Kidney (tissue), 22 donors: ENCODE measurements at places on chromosomes 2 and 18.

DNA sequence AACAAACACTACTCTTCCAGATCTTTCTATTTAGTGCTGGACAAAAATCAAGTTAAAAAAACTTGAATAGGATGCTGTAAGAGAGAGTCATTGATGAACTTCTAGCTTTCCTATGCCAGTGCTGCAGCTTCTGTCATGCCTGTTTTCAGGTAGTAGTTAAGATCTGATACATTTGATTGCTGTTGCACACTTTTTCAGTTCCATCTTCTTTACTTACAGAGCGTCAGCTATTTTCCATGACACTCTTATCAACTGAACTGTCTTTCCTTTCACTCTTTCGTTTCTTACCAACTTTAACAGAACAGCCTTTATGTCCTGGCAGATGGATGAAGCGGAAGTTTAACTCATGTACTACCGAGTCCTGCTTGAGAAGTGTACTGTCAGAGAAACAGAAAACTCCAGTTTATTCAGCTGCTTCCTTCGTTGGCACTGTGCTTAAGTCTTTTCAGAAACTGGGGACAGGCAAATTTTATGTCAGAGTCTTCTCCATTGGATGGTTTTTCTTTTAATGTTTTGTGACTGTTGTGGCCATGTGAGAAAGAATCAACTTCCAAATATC is 145.9 kb upstream of the KLHL14 start:
- H3K36me3 ChIP-seq, result no peaks in the 10 kb centered on the region
- H3K27me3 ChIP-seq, result no peaks in the 10 kb centered on the region
- no peaks in the 10 kb centered on the region for H3K4me1 ChIP-seq
- H3K27ac ChIP-seq, result no peak overlapping the region
- DNase-seq, result no peak

GRCh38 chr2:168002021-168002553 is 245.3 kb downstream of the STK39 start:
- no peak for DNase-seq
- no peak overlapping the region for H3K27ac ChIP-seq
- H3K4me1 ChIP-seq, result no peaks in the 10 kb centered on the region
- H3K36me3 ChIP-seq, result no peaks in the 10 kb centered on the region
- H3K27me3 ChIP-seq, result no peaks in the 10 kb centered on the region

DNA sequence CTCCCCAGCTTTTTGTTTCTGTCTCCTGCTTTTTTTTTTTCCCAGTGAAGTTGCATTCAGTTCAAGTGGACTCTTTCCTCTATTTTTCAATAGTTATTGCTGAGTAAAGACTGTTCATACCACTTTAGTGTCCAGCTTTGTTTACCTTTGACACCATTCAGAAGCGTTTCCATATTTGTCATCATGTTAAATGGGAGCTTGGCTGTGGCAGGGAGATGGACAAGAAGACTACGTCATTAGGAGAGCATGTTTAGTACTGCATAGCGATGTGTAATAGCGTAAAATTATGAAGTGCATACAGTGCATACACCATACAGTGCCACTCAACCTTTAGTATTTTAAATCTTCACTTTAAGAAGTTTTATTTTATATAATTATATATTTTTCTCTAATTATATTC is 655.9 kb downstream of the DCC start:
- no peak overlapping the region for H3K4me3 ChIP-seq
- no peak overlapping the region for H3K27ac ChIP-seq
- no peaks in the 10 kb centered on the region for H3K27me3 ChIP-seq
- no peak for DNase-seq
- H3K4me1 ChIP-seq, result no peaks in the 10 kb centered on the region
- H3K36me3 ChIP-seq, result no peaks in the 10 kb centered on the region

GRCh38 chr2:70709275-70710037 is 58.5 kb downstream of the ADD2 start:
- H3K36me3 ChIP-seq, result no peaks in the 10 kb centered on the region
- H3K27me3 ChIP-seq, result no peaks in the 10 kb centered on the region
- H3K4me3 ChIP-seq, result no peak overlapping the region
- no peaks in the 10 kb centered on the region for H3K4me1 ChIP-seq
- DNase-seq, result no peak

GRCh38 chr18:3449512-3450011 is 410 bp upstream of the TGIF1 start:
- DNase-seq, result peak; percentile 86
- H3K27ac ChIP-seq, result peak overlapping the region; percentile 99
- no peaks in the 10 kb centered on the region for H3K36me3 ChIP-seq
- no peaks in the 10 kb centered on the region for H3K27me3 ChIP-seq
- H3K4me3 ChIP-seq, result peak overlapping the region; percentile 90

- peak overlapping the region; percentile 45 for H3K27ac ChIP-seq
- H3K4me3 ChIP-seq, result no peak overlapping the region
- no peaks in the 10 kb centered on the region for H3K36me3 ChIP-seq
- no peak for DNase-seq
- H3K27me3 ChIP-seq, result no peaks in the 10 kb centered on the region
Measured at GRCh38 chr2:15704086-15704787, 112.6 kb downstream of the DDX1 start.

GRCh38 chr18:57519668-57520424 is 66.7 kb downstream of the FECH start:
- no peaks in the 10 kb centered on the region for H3K4me1 ChIP-seq
- H3K27me3 ChIP-seq, result no peaks in the 10 kb centered on the region
- no peak overlapping the region for H3K27ac ChIP-seq
- H3K4me3 ChIP-seq, result no peak overlapping the region
- H3K36me3 ChIP-seq, result no peaks in the 10 kb centered on the region

GRCh38 chr18:79211844-79212243 is 142.7 kb downstream of the ATP9B start:
- no peak overlapping the region for H3K4me3 ChIP-seq
- no peaks in the 10 kb centered on the region for H3K4me1 ChIP-seq
- no peak overlapping the region for H3K27ac ChIP-seq
- peaks cover 10% of the 10 kb centered on the region for H3K36me3 ChIP-seq
- no peak for DNase-seq

GRCh38 chr2:118661179-118661578 is 186.3 kb downstream of the EN1 start:
- no peak overlapping the region for H3K27ac ChIP-seq
- no peaks in the 10 kb centered on the region for H3K4me1 ChIP-seq
- no peak overlapping the region for H3K4me3 ChIP-seq
- no peaks in the 10 kb centered on the region for H3K27me3 ChIP-seq
- no peaks in the 10 kb centered on the region for H3K36me3 ChIP-seq

- peaks cover 22% of the 10 kb centered on the region for H3K36me3 ChIP-seq
- H3K4me3 ChIP-seq, result no peak overlapping the region
- H3K27me3 ChIP-seq, result no peaks in the 10 kb centered on the region
- no peak for DNase-seq
- no peak overlapping the region for H3K27ac ChIP-seq
Measured at GRCh38 chr2:216504376-216504762, 5.7 kb downstream of the RPL37A start.

GRCh38 chr2:223503746-223504145 is 98.4 kb downstream of the SCG2 start:
- no peak for DNase-seq
- no peaks in the 10 kb centered on the region for H3K27me3 ChIP-seq
- H3K4me3 ChIP-seq, result no peak overlapping the region
- H3K4me1 ChIP-seq, result no peaks in the 10 kb centered on the region
- H3K36me3 ChIP-seq, result no peaks in the 10 kb centered on the region
- no peak overlapping the region for H3K27ac ChIP-seq

GRCh38 chr2:229297247-229297646 is 26.2 kb upstream of the PID1 start:
- no peak for DNase-seq
- no peak overlapping the region for H3K27ac ChIP-seq
- no peaks in the 10 kb centered on the region for H3K4me1 ChIP-seq
- no peak overlapping the region for H3K4me3 ChIP-seq
- no peaks in the 10 kb centered on the region for H3K36me3 ChIP-seq
- H3K27me3 ChIP-seq, result no peaks in the 10 kb centered on the region

DNA sequence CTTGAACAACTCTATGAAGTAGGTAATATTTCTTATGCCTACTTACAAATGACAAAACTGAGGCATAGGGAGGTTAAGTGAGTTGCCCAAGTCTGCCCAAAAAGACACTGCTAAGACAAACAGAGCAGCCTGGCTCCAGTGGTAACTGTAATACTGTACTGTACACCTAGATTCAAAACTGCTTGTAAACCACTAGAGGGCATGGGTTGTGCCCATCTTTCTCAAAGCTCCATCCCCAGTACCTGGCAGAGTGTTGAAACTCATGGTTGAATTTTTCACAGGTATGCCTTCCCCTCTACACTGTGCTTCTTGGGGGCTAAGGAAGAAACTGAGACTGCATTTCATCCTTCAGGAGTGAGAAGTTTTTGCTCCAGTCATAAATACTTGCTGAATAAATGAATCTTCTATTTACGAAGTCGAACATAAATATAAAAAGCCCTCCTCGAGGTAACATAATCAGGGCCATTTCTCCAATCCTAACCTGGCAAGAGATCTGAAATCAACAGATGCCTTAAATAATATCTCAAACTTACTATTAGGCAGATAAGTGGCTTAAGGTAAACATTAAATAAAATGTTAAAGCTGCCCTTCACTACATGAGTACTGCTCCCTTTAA is 2.0 kb downstream of the PPP4R1 start:
- no peaks in the 10 kb centered on the region for H3K4me1 ChIP-seq
- no peak overlapping the region for H3K27ac ChIP-seq
- peak; percentile 38 for DNase-seq
- H3K4me3 ChIP-seq, result no peak overlapping the region
- peaks cover 2% of the 10 kb centered on the region for H3K36me3 ChIP-seq

- no peak for DNase-seq
- no peaks in the 10 kb centered on the region for H3K27me3 ChIP-seq
- H3K27ac ChIP-seq, result no peak overlapping the region
- no peaks in the 10 kb centered on the region for H3K36me3 ChIP-seq
- no peaks in the 10 kb centered on the region for H3K4me1 ChIP-seq
- H3K4me3 ChIP-seq, result no peak overlapping the region
Measured at GRCh38 chr2:68385220-68385906, 20.3 kb downstream of the PLEK start.

- no peak for DNase-seq
- no peaks in the 10 kb centered on the region for H3K36me3 ChIP-seq
- H3K4me3 ChIP-seq, result no peak overlapping the region
- no peaks in the 10 kb centered on the region for H3K4me1 ChIP-seq
Measured at GRCh38 chr2:202102425-202103000, 29.5 kb downstream of the KIAA2012 start.

DNA sequence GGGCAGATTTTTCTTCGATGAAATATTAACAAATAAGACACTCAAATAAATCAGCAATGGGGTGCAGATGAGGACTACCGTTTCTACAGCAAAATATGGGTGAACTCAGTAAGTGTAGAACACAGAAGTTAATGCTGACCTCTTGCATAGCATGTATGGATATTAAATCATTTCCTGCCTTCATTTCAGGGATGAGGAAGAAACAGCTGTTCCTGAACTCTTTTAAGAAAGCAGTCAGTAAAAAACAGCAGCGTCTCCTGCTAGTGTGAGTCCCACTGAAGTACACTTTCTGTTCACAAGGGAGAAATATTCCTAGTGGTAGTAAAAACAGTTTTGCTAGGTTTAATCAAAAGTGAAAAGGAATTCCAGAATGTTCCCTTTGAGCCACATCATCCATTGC is 379.0 kb downstream of the ZEB2 start:
- H3K4me1 ChIP-seq, result no peaks in the 10 kb centered on the region
- H3K27ac ChIP-seq, result no peak overlapping the region
- no peak for DNase-seq
- no peak overlapping the region for H3K4me3 ChIP-seq
- H3K27me3 ChIP-seq, result no peaks in the 10 kb centered on the region

- H3K36me3 ChIP-seq, result no peaks in the 10 kb centered on the region
- no peaks in the 10 kb centered on the region for H3K27me3 ChIP-seq
- H3K4me3 ChIP-seq, result no peak overlapping the region
- no peak for DNase-seq
- no peaks in the 10 kb centered on the region for H3K4me1 ChIP-seq
Measured at GRCh38 chr18:35968278-35968880, 4.1 kb upstream of the RMP24 start.

DNA sequence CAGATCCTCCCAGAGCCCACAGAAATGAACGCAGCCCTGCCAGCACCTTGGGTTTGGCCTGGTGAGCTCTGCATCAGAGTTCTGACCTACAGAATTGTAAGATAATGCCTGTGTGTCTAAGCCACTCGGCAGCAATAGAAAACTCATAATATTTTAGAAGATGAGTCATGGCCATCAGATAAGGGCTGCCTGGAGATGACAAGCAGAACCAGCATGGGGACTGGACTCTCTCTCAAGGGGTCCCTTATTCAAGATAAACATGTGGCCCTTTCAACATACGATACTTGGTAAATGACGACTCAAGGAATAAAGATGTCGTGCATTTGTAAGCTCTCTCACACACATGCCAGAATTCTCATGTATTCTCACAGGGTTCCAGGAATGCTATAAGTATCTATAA is 8.5 kb upstream of the AGAP1 start:
- DNase-seq, result no peak
- H3K4me3 ChIP-seq, result no peak overlapping the region
- H3K27me3 ChIP-seq, result no peaks in the 10 kb centered on the region
- no peaks in the 10 kb centered on the region for H3K4me1 ChIP-seq
- H3K36me3 ChIP-seq, result no peaks in the 10 kb centered on the region
- no peak overlapping the region for H3K27ac ChIP-seq

DNA sequence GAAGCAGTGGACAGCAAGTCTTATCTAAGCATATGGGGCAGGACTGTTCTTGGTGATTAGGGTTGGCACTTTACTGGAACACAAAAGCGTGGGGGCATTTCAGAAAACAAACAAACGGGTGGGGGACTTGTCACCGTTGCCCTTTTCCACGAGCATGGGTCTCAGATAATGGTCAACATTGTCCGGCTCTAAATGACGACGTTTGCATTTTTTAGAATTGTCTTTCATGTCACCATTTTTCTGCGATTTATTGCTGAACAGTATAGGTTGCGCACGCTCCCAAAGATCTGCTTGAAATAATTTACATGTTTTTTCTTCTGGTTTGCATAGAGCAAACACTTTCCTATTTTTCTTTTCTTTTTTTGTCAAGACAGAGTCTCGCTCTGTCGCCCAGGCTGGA is 46.6 kb upstream of the TBC1D8 start:
- H3K27ac ChIP-seq, result no peak overlapping the region
- no peaks in the 10 kb centered on the region for H3K36me3 ChIP-seq
- DNase-seq, result no peak
- H3K4me3 ChIP-seq, result no peak overlapping the region

- no peaks in the 10 kb centered on the region for H3K4me1 ChIP-seq
- no peaks in the 10 kb centered on the region for H3K27me3 ChIP-seq
- DNase-seq, result no peak
- H3K27ac ChIP-seq, result no peak overlapping the region
- no peaks in the 10 kb centered on the region for H3K36me3 ChIP-seq
Measured at GRCh38 chr2:240328526-240328925, 106.9 kb upstream of the GPC1 start.

DNA sequence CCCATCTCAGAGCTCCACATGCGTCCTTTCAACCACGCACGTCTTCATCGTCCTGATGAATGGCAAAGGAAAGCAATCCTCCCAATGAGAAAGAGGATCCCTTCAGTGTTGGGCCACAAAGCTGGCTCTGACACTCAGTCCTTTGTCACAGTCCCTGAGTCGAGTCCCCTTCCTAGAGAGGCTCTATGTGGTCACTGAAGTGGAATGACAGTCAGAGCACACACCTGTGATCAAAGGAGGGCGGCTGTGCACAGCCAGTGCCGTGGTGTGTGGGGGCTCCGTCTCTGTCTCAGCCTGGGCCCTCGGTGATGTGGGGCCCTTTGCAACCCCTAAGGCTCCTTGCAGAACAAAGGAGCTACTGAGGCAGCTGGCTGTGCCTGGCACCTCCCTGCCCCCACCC is 157.3 kb upstream of the APCDD1 start:
- DNase-seq, result peak; percentile 65
- no peaks in the 10 kb centered on the region for H3K4me1 ChIP-seq
- no peak overlapping the region for H3K27ac ChIP-seq
- no peak overlapping the region for H3K4me3 ChIP-seq

- H3K4me3 ChIP-seq, result peak overlapping the region; percentile 23
- H3K27me3 ChIP-seq, result no peaks in the 10 kb centered on the region
- peak overlapping the region; percentile 92 for H3K27ac ChIP-seq
- no peak for DNase-seq
Measured at GRCh38 chr2:207142461-207142860, 23.3 kb downstream of the KLF7 start.
